ENCODE measurements at places on chromosomes 1 and 21. TPM values are rescaled to one million over a fixed set of nuclear protein-coding genes. Genes with fewer than 3 reads are reported as not detected.
A peak's percentile ranks its signal among the peaks of the same experiment; 100 is the strongest.

Gene TMEM9
- total RNA-seq: 14.9 TPM

Gene UTP25
- total RNA-seq: 18.7 TPM

Gene SHE
- 0.05 TPM for total RNA-seq

Gene CXADR
- 0.64 TPM for total RNA-seq

Gene ABCA4
- not detected for total RNA-seq

Gene RHCE
- 0.25 TPM for total RNA-seq

Gene SGIP1
- not detected for total RNA-seq

- no peaks in the 10 kb centered on the region for H3K36me3 ChIP-seq
- no peak overlapping the region for H3K4me3 ChIP-seq
- no peaks in the 10 kb centered on the region for H3K27me3 ChIP-seq
- no peak for DNase-seq
Observed at GRCh38 chr1:12052008-12052573, 11.0 kb upstream of the TNFRSF8 start.

DNA sequence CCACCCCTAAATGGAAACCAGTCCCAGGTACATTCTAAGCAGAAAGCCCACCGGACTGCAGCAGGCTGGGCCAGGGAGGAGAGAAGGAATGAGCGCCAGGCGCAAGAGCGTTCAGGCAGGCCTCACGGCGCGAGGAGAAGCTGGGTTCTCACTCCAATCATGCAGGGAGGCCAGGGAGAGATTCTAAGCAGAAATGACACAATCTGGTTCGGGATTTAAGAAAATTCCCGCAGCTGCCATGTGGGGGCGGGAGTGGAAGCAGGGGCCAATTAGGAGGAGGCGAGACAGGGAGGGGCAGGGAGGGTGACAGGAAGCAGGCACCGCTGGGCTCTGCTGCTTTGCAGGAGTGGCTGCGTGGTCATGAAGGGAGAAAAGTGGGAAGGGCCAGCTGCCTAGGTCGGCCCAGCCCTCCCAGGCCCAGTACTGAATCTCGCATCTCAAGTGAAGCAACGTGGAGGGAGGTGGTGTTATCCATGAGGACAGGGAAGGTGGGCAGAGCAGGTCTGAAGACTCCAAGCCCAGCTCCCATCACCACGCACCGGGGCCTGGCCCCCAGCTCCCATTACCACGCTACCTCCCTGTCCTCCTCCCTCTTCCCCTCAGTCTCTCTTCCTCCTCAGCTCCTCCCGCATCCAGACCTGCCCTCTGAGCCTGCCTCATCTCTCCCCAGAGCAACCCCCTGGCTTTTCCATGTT is 11.8 kb downstream of the NPHP4 start:
- H3K4me3 ChIP-seq: no peak overlapping the region
- H3K36me3 ChIP-seq: peaks cover 16% of the 10 kb centered on the region
- no peak overlapping the region for H3K27ac ChIP-seq
- no peaks in the 10 kb centered on the region for H3K27me3 ChIP-seq
- peaks cover 15% of the 10 kb centered on the region for H3K4me1 ChIP-seq

GRCh38 chr1:243354511-243355153 is 98.8 kb downstream of the SDCCAG8 start:
- no peak for DNase-seq
- H3K27me3 ChIP-seq: no peaks in the 10 kb centered on the region
- H3K4me1 ChIP-seq: peaks cover 11% of the 10 kb centered on the region
- peaks cover 15% of the 10 kb centered on the region for H3K36me3 ChIP-seq
- H3K27ac ChIP-seq: no peak overlapping the region

GRCh38 chr1:183622884-183623785 is 12.4 kb downstream of the ARPC5 start:
- DNase-seq: peak; percentile 28
- H3K36me3 ChIP-seq: peaks cover 35% of the 10 kb centered on the region
- peaks cover 14% of the 10 kb centered on the region for H3K4me1 ChIP-seq
- H3K27me3 ChIP-seq: no peaks in the 10 kb centered on the region
- H3K27ac ChIP-seq: peak overlapping the region; percentile 11

DNA sequence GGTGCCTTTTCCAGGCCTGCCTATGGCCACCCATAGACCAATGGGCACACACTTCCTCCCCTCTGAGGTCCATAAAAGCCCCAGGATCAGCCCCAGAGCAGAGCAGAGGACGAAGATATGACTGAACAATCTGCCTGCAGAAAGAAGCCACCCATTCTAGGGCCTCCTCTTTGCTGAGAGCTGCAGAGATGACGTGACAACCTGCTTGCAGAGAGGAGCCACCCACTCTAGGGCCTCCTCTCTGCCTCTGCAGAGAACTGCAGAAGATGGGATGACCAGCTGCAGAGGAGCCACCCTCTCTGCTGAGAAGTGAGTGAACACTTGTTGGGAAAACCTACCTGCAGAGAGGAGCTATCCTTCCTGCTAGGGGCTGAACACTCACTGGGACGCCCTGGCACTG is 79.7 kb downstream of the SCMH1 start:
- no peaks in the 10 kb centered on the region for H3K27me3 ChIP-seq
- peaks cover 2% of the 10 kb centered on the region for H3K36me3 ChIP-seq
- no peak overlapping the region for H3K27ac ChIP-seq
- H3K4me1 ChIP-seq: peaks cover 6% of the 10 kb centered on the region
- no peak for DNase-seq

DNA sequence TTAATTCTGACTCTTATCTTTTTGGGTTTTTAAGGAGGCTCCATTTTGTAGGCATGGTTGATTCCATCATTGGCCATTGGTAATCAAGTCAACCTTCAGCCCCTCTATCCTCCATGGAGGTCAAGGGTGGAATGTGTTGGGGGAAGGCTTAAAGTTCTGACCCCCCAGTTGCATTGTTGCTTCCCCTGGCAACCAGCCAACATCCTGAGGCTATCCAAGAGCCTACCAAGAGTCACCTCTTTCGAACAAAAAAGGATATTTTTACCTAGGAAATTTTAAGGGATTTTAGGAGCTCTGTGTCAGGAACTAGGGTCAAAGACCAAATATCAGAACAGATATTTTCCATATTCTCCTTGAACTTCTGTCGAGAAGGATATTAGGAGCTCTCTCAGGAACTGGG is 251.8 kb downstream of the RYR2 start:
- peaks cover 2% of the 10 kb centered on the region for H3K4me1 ChIP-seq
- no peak overlapping the region for H3K27ac ChIP-seq
- no peaks in the 10 kb centered on the region for H3K27me3 ChIP-seq
- DNase-seq: no peak

GRCh38 chr1:17212009-17212408 is 7.1 kb downstream of the PADI1 start:
- peaks cover 23% of the 10 kb centered on the region for H3K27me3 ChIP-seq
- no peak for DNase-seq
- H3K36me3 ChIP-seq: no peaks in the 10 kb centered on the region
- H3K27ac ChIP-seq: no peak overlapping the region
- peaks cover 18% of the 10 kb centered on the region for H3K4me1 ChIP-seq

DNA sequence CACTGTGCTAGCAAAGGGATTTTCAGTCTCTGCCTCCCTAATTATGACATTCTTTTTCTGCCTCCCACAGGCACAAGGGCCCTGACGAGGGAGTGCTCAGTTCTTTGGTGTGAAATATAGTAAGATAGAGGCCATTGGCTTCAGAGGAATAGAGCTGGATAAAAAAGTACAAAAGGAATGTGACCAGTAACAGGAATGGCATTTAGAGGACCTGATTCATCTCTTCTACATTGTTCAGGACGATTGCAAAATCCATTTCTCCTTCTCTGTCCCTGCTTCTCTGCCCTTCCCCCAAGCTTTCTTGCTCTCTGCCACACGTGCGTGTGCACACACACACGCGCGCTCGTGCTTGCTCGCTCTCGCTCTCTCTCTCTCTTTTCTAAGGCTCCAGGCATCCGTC is 668.2 kb downstream of the KIF26B start:
- no peak overlapping the region for H3K4me3 ChIP-seq
- no peaks in the 10 kb centered on the region for H3K4me1 ChIP-seq
- no peaks in the 10 kb centered on the region for H3K27me3 ChIP-seq
- DNase-seq: no peak
- H3K36me3 ChIP-seq: no peaks in the 10 kb centered on the region
- no peak overlapping the region for H3K27ac ChIP-seq

DNA sequence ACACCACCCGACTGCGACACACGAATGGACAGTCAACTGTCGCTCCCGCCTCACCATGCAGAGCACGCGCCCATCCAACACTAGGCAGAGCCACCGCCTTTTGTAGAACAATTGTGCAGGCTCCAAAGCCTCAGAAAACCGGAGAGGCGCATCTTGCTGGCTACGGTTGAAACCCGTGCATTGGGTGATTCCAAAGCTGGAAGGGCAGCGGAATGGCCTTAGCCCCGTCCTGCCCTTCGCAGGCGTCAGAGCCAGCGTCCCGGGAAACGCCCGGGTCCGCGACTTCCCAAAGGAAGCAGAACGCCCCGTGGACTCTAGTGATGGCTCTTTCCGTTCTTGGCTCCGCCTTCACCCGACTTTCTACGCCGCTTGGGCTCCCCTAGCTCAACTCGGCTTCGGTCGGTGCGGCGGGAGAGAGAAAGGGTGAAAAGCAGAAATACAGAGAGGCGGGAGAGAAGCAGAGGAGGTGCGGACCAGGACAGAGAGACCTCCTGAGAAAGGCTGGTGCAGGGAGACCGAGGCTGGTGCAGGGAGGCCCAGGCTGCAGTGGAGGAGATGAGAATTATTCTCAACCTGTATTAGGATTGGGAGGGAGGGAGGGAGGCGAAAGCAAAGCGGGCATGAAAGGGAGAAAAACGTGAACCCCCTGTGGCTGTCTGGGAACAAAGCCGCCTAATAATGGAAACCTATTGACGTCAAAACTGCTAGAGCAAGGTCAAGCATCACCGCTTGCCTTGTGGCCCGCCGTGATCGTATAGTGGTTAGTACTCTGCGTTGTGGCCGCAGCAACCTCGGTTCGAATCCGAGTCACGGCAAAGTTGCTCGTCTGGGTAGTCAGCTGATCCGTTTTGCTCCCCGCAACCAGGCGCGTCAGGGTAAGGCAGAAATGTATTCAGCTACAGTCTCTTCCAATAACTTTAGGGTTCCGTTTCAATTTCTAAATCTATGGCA is 99.5 kb downstream of the PRKAB2 start:
- DNase-seq: no peak
- H3K4me3 ChIP-seq: peak overlapping the region; percentile 66
- H3K36me3 ChIP-seq: peaks cover 2% of the 10 kb centered on the region

GRCh38 chr1:17434016-17434415 is 5.5 kb downstream of the RCC2 start:
- no peaks in the 10 kb centered on the region for H3K27me3 ChIP-seq
- no peak overlapping the region for H3K4me3 ChIP-seq

Measured in activated T-helper 2 cell treated with anti-CD3 and anti-CD28 coated beads, Interferon-gamma antibody, Interleukin-2, Interleukin-4, amounts not matched to agents 10 μg/mL and 5 μg/mL and 100 μg/mL, durations not matched to agents 14 hours and 24 hours and 36 hours (primary cell).